Bladder microvascular endothelial cell (primary cell): ENCODE measurements at places on chromosomes 16 and 17. TPM values are rescaled to one million over a fixed set of nuclear protein-coding genes. Genes with fewer than 3 reads are reported as not detected.

The ATP1B2 gene
- not detected in 2 replicates for total RNA-seq

The SDR42E2 gene
- 0.16 TPM in 1 of 2 replicates, not detected in the other for total RNA-seq

The MYH11 gene
- total RNA-seq = 0.32 TPM in 1 of 2 replicates, not detected in the other

The SPEM1 gene
- not detected in 2 replicates for total RNA-seq

The HID1 gene
- 19.3 and 36.4 TPM in 2 replicates for total RNA-seq

The MT1E gene
- total RNA-seq = 64.6 and 115 TPM in 2 replicates

The KRT28 gene
- not detected in 2 replicates for total RNA-seq

The RNF112 gene
- 0.25 TPM in 1 of 2 replicates, not detected in the other for total RNA-seq

The WNT3 gene
- total RNA-seq = 0.97 and 1.1 TPM in 2 replicates

The KLHL36 gene
- total RNA-seq = 33.7 and 83.8 TPM in 2 replicates

The SRCIN1 gene
- total RNA-seq = 0.06 TPM in 1 of 2 replicates, not detected in the other

The CBX2 gene
- 12.5 and 14.7 TPM in 2 replicates for total RNA-seq

The MYH1 gene
- not detected in 2 replicates for total RNA-seq

The NR1D1 gene
- 0.65 and 1.8 TPM in 2 replicates for total RNA-seq

The HSBP1 gene
- 116 and 172 TPM in 2 replicates for total RNA-seq

The CD300C gene
- not detected in 2 replicates for total RNA-seq

The NOTUM gene
- total RNA-seq = 0.19 TPM in 1 of 2 replicates, not detected in the other

The NARF gene
- total RNA-seq = 33.7 and 58.9 TPM in 2 replicates

The HEATR9 gene
- not detected in 2 replicates for total RNA-seq

The TMEM235 gene
- total RNA-seq = 0.16 and 0.25 TPM in 2 replicates

The PRSS36 gene
- total RNA-seq = 0.31 TPM in 1 of 2 replicates, not detected in the other

The SLFN14 gene
- not detected in 2 replicates for total RNA-seq

The AATK gene
- total RNA-seq = 1.8 and 7.8 TPM in 2 replicates

The MYBBP1A gene
- total RNA-seq = 33.4 and 42.7 TPM in 2 replicates
